Right forelimb (tissue), 1 donor: ENCODE measurements at places on chromosomes 16 and 17.

- DNase-seq = no peak
Observed at GRCh38 chr16:19294156-19294649, 8.7 kb downstream of the CLEC19A start.

DNA sequence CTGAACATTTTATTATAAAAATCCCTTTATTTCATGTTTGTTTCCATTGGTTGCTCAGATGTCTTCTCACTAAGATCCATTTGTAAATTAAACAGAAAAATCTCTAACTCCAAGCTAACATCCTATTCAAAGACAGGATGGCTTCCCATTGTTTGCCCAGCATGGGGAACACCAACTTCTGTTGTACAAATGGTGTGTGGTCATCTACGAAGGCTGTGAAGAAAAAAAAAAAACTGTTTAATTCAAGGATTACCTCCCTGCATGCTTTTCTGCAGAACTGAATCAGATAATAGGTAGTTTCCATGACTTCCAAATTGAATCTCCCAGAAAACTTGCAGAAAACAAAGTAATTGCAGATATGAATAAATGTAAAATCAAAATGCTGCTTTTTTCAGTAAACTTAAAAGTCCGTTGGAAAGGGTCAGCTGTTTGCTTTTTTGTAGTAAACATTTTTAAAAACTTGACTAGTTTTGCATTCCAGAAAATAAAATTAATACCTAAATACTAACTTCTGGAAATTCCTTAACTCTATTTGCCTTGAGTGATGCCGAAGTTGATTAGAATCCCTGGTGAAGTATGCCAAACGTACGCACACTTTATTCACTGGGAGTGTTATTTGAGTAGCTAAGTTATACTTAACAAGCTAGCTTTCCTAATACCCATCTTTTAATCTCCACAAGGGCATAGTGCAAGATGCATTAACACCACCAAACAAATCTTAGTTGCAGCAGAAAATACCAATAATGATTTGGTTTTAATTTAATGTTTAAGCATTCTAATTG, 7.7 kb downstream of the SALL1 start:
- DNase-seq = no peak

DNA sequence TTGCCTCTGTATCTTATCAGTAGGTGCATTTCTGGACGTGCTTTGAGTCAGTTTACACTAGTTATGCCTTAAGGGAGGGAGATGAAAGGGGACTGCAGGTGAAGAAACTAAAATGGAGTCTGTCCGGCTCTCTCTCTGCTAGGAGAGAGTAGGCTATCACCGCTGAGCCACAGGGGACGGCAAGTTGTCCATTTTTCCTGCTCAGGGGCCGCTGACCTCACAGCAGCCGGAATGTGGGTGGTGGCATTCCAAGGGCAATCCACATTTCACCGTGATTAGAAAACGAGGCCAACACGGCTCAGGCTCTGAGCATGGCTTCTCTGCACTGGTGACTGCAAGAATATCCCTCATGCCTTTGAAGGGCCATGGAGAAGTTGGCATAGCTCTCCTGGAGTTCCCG, 19.0 kb upstream of the KLHDC4 start:
- DNase-seq = no peak

DNA sequence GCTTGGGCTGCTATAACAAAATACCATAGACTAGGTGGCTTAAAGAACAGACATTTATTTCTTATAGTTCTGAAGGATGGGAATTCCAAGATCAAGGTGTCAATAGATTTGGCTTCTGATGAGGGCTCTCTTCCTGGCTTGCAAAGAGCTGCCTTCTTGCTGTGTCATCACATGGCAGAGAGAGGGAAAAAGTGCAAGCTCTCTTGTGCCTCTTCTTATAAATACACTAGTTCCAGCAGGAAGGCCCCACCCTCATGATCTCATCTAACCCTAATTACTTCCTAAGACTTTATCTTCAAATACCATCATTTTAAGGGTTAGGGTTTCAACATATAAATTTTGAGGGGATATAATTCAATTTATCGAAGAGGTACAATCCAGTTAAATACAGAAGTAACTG, 30.6 kb downstream of the ABCA9 start:
- no peak for DNase-seq

DNA sequence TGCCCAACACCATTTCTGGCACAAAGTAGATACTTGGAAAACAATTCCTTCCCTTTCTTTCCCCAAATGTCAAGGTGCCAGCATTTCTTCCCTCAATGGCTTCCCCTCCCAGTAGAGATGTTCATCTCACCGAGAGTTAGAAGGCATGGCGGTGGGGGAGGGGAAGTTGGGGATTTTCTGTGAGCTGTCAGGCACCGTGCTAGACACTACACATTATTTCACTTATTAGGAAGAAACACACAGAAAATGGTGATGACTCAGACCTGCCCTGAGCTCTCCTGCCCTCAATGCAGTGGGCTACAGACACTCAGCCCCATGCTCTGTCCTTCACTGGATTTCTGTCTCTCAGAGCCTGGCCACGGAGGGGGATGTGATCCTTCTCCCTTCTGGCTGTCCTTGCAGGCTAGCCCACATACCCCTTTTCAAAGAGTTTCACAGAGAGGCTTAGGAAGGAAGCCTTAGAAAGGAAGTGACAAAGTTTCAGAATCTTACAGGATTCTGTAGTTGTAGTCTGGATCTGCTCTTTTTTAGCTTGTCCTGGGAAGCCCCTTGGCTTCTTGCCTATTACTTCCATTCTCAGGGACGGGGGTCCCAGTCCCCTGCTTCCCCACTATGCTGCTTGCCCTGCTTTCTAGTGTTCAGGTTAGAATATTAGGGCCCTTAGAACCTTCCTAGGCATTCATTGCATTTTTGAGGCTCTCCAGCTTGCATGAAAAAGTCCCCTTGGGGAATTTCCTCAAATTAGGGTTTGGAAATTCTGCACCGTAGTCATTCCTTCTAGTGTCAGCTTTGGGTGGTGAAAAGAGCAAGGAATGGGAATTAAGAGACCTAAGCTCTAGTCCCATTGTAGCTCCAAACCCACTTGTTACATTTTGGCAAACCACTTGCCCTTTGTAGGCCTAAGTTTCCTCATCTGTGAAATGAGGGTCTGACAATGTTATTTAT, 12.2 kb upstream of the CCL5 start:
- DNase-seq = no peak

DNA sequence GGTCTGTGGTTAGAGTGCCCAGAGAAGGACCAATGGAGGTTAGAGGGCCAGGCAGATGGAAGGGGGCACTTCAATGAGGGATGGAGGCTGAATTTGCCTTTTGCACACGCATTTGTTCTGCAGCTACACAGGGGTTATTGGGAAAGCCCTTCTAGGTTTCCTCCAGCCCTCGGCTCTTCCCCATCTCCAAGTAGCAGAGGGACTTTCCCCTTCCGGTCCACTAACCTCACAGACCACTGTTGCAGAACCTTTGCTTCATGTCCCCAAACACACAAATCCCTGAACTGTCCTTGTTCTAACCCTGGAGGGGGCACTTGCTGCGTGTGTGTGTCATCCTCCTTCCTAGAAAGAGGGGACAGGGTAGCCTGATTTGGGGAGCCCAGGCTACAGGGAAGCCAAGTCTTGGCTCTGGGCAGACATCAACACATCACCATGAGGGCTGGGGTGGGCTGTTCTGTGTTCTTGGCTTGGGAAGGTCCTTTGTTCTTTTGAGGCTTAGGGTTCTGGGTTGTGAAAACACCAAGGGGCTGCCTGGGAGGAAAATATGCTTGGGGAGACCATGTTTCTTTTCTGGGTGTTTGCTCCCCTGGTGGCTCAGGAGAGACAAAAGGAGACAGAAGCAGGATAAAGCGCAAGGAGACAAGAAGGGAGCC, 7.3 kb upstream of the NR1D1 start:
- DNase-seq = no peak

- no peak for DNase-seq
Observed at GRCh38 chr16:88500255-88500661, 47.2 kb downstream of the ZFPM1 start.

DNA sequence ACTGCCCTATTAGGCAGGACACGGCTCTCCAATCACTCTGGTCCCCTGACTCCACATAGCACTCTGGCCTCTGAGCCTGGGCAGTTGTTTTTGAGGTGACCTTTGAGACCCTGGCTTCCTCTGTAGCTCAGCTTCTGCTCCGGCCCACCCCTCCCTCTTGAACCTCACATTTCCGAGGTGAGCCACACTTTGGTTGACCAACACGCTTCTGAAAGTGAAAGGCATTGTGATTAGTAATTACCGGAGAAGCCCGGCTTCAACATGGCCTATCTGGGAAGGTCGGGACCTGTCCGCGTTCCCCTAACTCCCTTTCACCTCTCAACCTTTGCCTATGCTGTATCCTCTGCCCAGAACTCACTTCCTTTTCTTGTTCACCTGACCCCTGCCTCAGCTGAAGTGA, 10.3 kb upstream of the ITGAX start:
- DNase-seq = no peak

- no peak for DNase-seq
Observed at GRCh38 chr16:49542391-49542891, 168.8 kb downstream of the C16orf78 start.

GRCh38 chr17:75876190-75876937, 2.0 kb downstream of the TRIM47 start:
- no peak for DNase-seq

DNA sequence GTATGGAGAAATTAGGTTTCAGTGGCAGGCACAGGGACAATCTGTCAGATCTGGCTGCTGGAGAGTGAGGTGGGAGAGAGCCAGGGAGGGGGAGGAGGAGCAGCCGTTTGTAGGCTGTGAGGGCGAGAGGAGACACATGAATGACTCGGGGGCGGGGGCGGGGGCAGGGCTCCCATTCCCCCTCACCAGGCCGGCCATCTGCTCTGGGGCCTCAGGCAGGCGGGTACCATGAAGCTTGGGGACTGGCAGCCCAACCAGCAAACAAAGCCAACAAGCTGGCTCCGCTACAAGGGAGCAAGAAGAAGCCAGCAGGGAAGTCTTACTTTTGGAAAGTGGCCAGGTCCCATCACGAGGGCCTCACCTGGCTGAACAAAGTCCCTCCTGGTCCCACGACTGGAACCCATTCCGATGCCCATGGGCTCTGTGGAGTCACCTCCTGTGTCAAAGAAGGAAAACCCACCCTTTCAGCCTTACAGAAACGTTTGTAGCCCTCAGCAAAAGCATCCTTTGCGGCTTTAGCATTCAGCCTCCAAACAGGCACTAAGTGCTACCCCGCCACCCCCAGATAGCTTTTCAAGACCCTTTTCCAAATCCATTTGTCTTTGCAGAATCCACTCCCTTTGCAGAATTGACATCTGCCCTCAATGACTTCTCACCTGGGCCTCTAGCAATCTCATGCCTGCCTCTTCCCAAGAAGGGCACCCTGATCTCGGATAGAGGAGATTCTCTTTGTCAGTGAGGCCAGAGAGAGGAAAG, 9.2 kb upstream of the SSTR2 start:
- DNase-seq = no peak

DNA sequence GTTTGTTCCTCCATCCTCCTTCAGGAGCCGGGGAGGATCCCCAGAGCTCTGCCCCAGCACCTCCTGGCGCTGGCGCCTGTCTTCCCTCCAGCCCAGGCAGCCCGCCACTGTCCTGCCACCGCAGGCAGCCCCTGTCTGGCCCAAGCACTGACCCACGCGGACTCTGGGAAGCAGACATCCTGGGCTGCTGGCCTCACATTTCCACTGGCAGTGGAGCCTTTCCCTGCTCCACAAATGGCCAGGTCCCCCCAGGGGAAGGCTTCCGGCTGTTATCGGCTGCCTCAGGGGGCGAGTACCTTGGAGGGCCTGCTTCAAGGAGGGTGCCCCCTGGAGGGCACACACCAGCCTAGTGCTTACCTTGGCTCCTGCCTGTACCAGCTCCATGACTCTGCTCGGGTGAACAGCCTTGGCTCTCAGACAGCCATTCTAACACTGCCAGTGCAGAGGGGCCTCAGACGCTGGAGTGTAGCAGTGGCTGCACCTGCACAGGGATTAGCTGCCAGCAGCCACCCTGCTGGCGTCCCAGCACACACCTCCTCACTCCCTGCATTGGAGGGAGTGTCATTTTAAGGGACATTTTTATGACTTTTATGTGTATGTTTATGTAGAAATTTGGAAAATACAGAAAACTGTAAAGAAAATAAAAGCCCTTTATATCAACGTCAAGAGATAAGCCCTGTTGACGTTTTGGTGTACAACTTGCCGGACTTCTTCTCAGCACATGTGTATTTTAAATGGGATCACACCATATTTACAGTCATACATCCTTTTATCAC, 21.0 kb downstream of the ACE start:
- no peak for DNase-seq

DNA sequence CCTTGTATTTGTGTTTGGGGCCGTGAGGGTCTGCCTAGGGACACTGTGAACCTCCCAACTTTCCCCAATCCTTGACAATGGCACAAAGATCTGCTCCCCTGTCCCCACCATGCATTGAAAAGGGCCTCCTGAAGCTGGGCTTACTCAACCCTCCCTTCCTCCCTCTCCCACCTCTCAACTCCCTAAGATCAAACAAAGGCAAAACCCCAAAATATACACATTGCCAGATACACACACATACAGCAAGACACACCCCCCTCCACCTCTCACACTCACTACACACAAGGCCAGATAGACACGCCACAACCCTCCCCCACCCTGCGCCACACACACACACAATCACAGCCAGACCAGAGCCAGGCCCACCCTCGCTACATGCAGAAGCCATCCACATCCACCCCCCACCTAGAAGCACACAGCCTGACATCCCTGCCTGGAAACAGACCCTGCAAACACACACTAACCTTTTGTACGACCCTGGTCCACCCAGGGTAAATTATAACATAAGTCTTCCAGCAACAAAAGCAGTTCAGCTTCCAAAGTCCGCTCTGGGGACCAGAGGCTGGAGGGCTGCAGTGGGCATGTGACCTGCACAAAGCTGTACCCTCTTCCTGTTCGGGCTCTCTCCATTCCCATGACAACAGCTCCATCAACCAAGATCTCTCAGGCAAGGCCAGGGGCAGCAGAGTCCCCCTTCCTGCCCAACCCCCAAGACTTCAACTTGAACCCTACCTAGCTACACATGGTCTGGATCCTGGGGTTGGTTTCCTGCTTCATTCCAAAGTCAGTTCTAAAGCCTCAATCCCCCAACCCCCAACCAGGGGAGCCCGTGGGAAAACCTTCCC, 1.9 kb downstream of the PCGF2 start:
- DNase-seq = no peak

DNA sequence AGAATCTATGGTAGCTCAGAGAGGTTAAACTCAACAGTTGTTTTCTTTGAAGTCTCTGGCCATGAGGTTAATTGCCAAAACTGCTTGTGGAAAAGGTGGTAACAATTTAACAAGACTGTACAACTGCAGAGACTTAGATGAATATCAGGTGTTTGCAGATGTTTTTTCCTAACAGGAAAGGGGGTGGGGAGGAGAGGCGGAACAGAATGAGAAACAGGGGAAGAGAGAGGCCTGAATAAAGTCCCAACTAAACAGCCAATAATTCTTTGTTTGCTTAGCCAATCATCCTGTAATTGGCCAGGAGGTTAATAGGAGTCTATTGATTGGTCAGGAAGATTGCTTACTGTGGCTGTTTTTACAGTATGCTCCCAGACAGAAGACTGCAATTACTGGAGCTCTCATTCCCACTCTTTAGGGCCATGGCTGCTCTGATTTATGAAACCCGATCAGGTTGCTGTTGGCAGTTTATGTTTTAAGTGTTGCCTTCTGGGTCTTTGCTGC, 249.7 kb upstream of the TBX2 start:
- DNase-seq = no peak
